ENCODE measurements at places on chromosomes 16 and 17. TPM values are rescaled to one million over a fixed set of nuclear protein-coding genes. Genes with fewer than 3 reads are reported as not detected.
A peak's percentile ranks its signal among the peaks of the same experiment; 100 is the strongest.

VPS9D1 gene
- 11.1 TPM for total RNA-seq

DNA sequence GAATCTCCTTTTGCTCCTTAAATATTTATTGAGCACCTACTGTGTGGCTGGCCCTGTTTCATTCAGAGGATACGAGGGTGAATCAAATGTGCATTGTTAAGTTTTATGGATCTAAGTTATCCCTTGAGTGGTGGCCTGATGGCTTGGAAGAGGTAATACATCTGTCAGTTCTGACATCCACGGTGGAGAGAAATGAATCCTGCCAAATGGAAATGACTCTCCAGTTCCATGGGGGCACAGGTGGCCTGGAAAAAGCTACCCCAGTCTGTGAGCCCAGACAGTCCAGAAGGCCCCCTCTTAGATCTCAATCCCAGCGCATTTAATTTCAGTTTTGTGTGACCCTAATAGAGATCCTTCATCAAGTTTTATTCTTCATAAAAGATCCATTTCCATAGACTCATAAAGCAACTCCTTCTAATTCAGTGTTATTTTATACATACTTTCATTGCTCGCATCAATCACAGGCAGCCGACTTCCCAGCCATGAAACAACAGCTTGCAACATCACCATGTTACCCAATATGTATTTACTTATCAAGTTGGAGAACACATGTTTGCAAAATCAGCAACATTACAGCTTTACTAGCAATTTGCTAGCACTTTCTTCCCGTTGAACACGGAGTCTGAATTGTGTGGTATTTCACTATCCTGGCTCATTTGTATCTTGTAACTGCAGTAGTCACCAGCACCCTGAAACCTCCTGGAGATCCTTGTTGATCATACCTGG is 334.8 kb upstream of the HSBP1 start:
- DNase-seq: no peak

DCTN5 gene
- 74.6 TPM for total RNA-seq

- DNase-seq: no peak
Measured at GRCh38 chr17:17706140-17707060, 25.1 kb downstream of the RAI1 start.

PPP1R27 gene
- not detected for total RNA-seq

- DNase-seq: no peak
Measured at GRCh38 chr16:84087466-84088151, 29.1 kb downstream of the MBTPS1 start.

- DNase-seq: no peak
Measured at GRCh38 chr16:28089205-28089991, 25.9 kb upstream of the GSG1L start.

DNA sequence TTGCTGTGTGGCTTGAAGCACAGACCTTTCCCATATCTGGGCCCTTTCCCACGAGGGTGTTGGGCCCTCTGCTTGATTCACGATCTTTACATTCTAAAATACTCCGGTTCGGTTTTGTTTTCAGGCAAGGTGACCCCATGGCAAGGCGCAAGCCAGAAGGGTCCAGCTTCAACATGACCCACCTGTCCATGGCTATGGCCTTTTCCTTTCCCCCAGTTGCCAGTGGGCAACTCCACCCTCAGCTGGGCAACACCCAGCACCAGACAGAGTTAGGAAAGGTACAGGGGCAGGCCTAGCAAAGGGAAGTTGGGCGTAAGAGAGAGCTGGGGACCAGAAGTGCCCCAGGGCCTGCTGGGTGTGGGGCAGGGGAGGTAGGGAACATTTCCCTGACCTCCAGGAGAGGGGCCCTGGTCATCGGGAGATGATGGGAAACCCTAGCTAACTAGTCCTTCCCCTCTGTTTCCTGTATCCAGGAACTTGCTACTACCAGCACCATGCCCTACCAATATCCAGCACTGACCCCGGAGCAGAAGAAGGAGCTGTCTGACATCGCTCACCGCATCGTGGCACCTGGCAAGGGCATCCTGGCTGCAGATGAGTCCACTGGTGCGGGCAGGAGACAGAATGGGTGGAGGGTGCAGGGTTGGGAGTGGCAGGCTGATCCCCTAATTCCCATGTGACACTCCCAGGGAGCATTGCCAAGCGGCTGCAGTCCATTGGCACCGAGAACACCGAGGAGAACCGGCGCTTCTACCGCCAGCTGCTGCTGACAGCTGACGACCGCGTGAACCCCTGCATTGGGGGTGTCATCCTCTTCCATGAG is 1.4 kb downstream of the ALDOA start:
- no peak for DNase-seq

DNA sequence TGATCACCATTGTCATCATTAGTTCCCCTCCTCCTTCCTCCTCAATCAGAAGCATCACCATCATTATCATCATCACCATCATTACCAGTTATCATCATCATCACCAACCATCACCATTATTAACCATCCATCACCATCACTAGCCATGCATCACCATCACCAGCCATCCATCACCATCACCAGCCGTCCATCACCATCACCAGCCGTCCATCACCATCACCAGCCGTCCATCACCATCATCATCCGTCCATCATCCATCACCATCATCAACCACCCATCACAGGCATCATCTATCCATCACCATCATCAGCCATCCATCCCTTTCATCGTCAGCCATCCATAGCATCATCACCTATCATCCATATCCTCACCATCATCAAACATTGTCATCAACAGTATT is 382.0 kb downstream of the CPPED1 start:
- DNase-seq: no peak

DNA sequence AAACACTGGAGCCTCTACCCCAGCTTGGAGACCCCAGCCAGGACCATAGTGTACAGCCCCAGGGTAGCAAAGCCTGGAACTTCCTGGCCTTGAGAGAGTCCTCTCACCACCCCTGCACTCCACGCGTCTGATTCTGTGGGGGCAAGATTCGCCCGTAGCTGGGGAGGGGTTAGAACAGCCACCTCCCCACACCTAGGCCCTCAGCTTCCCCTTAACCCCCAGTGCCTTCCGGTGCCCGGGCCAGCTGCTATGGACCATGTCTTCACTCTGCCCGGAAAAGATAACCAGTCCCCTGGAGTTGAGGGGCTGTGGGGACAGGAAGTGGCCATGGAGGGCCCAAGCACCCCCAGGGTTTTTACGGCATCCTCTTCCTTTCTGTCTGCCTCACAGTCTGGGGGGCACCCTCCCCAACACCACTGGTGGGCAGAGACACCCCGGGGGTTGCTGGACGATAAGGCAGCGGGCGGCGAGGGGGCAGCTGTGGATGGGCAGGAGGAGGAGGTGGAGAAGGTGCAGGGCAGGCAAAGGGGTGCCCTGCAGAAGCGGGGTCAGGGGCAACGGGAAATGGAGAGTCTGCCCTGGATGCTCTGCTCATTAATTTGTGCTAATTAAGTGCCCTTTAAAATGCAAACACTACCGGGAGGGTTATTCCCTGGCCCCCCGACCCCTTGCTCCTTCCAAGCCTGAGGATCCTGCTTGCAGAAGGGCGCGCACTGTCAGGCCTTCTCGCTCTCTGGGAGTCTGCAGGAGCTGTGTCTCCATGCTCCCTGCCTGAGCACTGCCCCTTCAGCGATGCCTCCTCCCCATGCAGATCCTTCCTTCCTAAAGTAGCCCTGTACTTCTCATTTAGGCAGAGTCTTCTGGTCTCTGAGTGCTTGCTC is 2.4 kb downstream of the PRSS27 start:
- DNase-seq: no peak

GRCh38 chr16:28872952-28873351 is 5.3 kb upstream of the ATP2A1 start:
- DNase-seq: no peak

CCDC200 gene
- total RNA-seq: not detected

- DNase-seq: no peak
Measured at GRCh38 chr16:78538919-78539318, 439.5 kb downstream of the WWOX start.

ICAM2 gene
- total RNA-seq: 6.3 TPM

CBFA2T3 gene
- total RNA-seq: 4.5 TPM

DNA sequence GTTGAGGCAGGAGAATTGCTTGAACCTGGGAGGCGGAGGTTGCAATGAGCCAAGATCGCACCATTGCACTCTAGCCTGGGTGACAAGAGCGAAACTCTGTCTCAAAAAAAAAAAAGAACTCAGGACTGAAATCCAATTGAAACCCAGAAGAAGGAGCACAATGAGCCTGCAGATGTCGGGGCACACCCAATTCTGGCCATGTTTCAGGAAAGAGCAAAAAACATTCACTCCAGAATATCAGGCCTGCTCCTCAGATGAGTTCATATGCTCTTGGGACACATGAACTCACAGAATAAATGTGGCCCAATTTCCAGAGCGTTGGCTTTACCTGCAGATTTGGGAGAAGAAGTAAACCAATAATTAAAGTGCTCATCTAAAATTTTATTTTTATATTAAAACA is 3.0 kb upstream of the CMTM2 start:
- DNase-seq: no peak

- no peak for DNase-seq
Measured at GRCh38 chr16:49837688-49838410, 18.1 kb downstream of the ZNF423 start.

CCL2 gene
- 5.5 TPM for total RNA-seq

HAS3 gene
- 14.5 TPM for total RNA-seq

DNA sequence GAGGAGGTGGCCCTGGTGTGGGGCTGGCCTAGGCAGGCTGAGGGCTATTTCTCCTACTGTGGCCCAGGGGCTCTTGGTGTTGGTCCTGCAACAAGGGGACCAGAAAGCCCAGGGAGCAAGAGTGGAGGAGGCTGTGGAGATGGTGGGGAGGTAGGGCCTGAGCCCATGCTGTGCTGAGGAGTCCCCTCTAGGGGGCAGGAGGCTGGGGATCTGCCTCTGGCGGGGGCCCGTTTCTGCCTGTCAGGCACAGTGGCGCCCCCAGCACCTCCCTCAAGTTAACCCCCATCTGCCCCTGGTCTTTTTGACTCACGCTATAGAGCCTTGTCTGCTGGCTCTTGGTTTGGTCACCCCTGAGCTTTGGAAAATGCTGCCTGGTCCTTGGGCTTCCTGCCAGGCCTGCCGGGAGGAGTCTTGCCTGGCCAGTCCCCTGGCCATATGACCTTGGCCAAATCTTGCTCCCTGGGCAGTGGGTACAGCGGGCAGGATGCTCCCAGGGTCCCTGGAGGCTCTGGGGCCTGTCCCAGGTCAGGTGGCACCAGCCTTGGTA is 5.9 kb downstream of the BAIAP2 start:
- no peak for DNase-seq

DNA sequence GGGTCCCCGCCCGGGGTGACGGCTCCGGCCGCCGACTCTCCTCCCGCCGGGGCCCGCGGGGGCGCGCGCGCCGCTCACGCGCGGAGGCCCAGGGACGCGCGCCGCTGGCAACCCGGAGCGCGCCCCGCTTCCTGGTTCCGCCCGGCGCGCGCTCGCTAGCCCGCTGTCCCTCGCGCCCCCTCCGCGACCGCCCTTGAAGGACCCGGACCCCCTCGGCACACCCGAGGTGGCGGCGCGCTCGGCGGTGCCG is at the start of gene STAT5B:
Gene STAT5B, minus strand, starts transcription at position 33 of the 250 bp plus-strand sequence. CDS start 44,264 bp downstream, outside the sequence.
- DNase-seq: peak; percentile 91

- DNase-seq: no peak
Measured at GRCh38 chr17:32609884-32610650, 123.3 kb downstream of the CDK5R1 start.

PIK3R6 gene
- 0.54 TPM for total RNA-seq

- no peak for DNase-seq
Measured at GRCh38 chr17:40450175-40450574, 6.9 kb downstream of the IGFBP4 start.

GRCh38 chr17:75490173-75490743 is 25.1 kb downstream of the CASKIN2 start:
- peak; percentile 74 for DNase-seq

DNA sequence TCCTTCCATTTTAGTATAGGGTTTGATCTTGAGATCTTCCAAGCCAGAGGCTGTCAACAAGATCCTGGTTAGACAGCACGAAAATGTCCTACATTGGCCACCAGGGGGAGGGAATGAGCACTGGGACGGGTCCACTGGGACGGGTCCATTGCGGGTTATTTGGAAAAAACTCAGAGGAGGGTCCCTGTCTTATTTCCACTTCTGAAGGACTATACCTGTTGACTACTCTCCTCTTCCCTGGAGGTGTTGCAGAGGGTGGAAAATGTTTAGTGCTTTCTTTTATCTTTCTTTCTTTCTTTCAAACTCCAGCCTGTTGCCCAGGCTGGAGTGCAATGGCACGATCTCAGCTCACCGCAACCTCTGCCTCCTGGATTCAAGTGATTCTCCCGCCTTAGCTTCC is 2.5 kb downstream of the TTLL6 start:
- DNase-seq: no peak

CREBBP gene
- 58.8 TPM for total RNA-seq

Data from cerebellum (tissue), 4 donors.